ENCODE measurements at places on chromosomes 6 and 20. TPM values are rescaled to one million over a fixed set of nuclear protein-coding genes. Genes with fewer than 3 reads are reported as not detected.
A peak's percentile ranks its signal among the peaks of the same experiment; 100 is the strongest.

DNA sequence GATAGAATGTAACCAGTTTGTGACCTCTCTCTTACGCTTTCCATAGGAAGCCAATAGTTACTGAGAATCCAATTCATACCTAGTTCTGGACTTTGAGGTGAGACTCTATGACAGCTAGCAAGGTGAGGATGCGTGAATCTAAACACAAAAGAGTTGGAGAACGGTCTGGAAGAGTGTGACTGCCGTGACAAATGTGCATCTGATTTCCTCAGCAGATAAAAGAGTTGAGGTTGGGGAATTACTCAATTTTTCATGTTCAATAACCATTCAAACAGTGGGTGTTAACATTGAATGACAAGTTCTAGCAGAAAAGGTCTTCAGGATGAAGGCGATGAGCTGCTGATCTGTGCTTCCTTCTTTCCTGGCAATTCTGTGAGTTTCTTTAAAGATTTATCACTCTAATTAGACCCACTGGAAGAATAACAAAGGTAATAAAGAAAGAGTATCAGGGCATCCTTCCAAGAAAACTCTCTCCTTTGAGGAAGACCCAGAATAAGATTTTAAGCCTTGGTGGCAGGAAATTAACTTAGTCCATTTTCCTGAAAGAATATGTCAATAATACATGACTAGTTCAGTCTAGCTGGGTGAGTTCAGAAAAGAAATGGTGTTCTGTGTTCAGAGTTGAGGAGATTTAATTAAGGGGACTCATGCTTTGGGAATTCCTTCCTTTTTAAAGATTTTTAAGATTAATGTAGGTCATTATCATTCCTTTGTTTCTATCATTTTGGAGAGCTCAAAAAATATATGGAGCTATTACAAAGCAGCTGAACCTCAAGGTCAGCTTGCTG is 24.5 kb downstream of the KIF3B start:
- H3K4me3 ChIP-seq, result no peak overlapping the region
- H3K36me3 ChIP-seq, result no peaks in the 10 kb centered on the region
- H3K27me3 ChIP-seq, result no peaks in the 10 kb centered on the region

DNA sequence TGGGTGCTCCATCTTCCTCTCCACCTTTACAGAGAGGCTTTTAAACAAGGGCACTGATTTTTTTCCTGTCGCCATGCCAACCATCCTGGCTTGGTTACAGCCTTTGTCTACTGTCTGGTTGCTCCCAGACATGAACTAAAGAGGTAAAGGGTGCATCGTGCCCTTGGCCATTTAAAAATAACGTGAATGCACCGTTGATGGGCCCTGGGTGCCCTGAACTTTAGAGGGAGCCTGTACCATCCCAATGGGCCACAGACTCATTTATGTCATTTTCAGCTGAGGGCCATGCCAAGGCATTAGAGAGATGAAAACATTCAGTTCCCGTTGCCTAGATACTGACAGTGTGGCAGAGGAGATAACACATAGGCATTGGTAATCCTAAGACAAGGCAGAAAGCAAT is 23.3 kb downstream of the TMC2 start:
- H3K4me3 ChIP-seq, result no peak overlapping the region
- H3K27me3 ChIP-seq, result peaks cover 100% of the 10 kb centered on the region
- no peak for DNase-seq
- H3K36me3 ChIP-seq, result no peaks in the 10 kb centered on the region
- H3K4me1 ChIP-seq, result peaks cover 10% of the 10 kb centered on the region

The BPIFA1 gene
- not detected for total RNA-seq

The MUCL3 gene
- total RNA-seq, result not detected

DNA sequence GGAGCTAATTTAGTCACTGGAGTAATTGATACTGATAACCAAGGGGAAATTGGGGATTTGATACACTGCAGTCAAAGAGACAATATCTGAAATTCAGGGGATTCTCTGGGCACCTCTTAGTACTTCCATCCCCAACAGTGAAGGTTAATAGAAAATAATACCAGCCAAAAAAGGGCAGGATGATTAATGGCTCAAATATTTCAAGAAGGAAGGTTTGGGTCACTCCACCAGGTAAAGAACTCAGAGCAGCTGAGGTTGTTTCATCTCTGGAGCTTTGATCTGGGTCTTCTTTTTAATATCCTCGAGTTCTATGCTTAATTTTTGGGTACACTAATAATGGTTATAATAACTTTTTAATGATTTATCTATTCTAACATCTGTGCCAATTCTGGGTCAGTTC is 70.8 kb downstream of the CDKAL1 start:
- H3K27ac ChIP-seq, result no peak overlapping the region
- H3K27me3 ChIP-seq, result no peaks in the 10 kb centered on the region
- H3K4me3 ChIP-seq, result no peak overlapping the region
- no peak for DNase-seq

GRCh38 chr20:46117704-46118467 is at the start of gene CD40:
Gene CD40, plus strand, starts transcription at chr20:46118314. Its CDS starts 30 bp downstream, at chr20:46118344.
- H3K4me1 ChIP-seq, result peaks cover 56% of the 10 kb centered on the region
- DNase-seq, result peak; percentile 90
- no peaks in the 10 kb centered on the region for H3K27me3 ChIP-seq
- peaks cover 8% of the 10 kb centered on the region for H3K36me3 ChIP-seq

DNA sequence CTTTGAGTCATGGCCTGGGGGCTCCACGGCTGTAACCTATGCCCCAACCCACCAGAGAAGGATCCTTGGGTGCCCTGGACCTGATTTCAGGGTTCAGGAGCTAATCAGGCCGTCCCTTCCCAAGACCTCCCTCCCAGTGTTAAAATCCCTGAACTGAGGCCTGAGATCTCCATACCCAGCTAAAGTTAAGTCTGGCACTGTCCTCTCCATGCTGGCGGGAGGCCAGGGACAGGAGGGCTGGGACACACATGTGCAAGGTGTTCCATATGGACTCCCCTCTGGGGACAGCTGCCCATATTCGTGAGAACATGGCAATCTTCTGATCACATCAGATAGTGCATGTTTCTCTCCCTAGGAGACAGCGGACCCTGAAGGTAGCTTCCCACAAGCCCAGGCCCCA is 11.5 kb upstream of the TREML4 start:
- no peak overlapping the region for H3K27ac ChIP-seq
- H3K27me3 ChIP-seq, result peaks cover 40% of the 10 kb centered on the region
- H3K4me1 ChIP-seq, result no peaks in the 10 kb centered on the region

The SYNE1 gene
- 105 TPM for total RNA-seq

- H3K36me3 ChIP-seq, result no peaks in the 10 kb centered on the region
- DNase-seq, result no peak
- H3K4me1 ChIP-seq, result peaks cover 24% of the 10 kb centered on the region
- H3K4me3 ChIP-seq, result no peak overlapping the region
- peak overlapping the region; percentile 81 for H3K27ac ChIP-seq
- peaks cover 27% of the 10 kb centered on the region for H3K27me3 ChIP-seq
Measured at GRCh38 chr6:73565767-73566485, 45.1 kb upstream of the EEF1A1 start.

DNA sequence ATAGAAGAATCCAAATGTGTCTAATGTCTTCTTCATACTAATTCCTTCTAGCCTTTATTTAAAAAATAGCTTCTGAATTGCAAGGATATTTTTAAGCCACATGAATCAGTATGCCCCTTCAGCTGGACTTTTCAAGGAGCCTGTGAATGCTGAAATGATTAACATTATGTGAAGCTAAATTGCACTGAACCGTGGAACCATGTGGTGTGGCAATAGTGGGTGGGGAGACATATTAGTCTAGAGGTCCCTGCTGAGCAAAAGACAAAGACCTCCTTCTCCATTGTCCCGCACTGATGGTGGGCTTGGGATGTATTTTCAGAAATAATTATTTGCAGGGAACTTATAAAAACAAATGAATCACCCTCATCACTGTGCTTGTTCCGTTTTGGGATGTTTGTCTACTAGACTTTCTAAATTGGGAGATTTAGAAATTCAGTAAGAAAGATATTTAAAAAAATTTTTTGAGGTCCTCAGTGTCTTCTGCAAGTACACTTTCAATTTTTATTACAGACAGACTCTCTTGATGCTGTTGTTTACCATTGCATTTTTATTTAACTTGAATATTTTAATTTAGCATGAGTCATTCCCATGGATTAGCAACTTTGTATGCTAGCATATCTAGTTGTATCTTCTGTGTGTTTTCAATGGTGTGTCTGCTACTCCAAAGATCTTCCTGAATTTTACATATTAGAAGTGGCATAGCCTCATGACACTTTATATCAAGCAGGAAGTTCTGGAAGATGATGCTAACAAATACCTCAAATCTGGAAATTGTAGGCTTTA is 238.1 kb downstream of the LAMA2 start:
- peak overlapping the region; percentile 63 for H3K27ac ChIP-seq
- no peak for DNase-seq
- H3K27me3 ChIP-seq, result no peaks in the 10 kb centered on the region
- no peak overlapping the region for H3K4me3 ChIP-seq
- H3K36me3 ChIP-seq, result no peaks in the 10 kb centered on the region
- peaks cover 45% of the 10 kb centered on the region for H3K4me1 ChIP-seq

- H3K27me3 ChIP-seq, result peaks cover 8% of the 10 kb centered on the region
- DNase-seq, result no peak
- peak overlapping the region; percentile 82 for H3K4me3 ChIP-seq
- peaks cover 41% of the 10 kb centered on the region for H3K4me1 ChIP-seq
- peak overlapping the region; percentile 95 for H3K27ac ChIP-seq
Measured at GRCh38 chr6:42929821-42930360, 611 bp downstream of the CNPY3 start.

The MUC22 gene
- total RNA-seq, result 0.08 TPM

- peaks cover 15% of the 10 kb centered on the region for H3K4me1 ChIP-seq
- no peak overlapping the region for H3K27ac ChIP-seq
- H3K27me3 ChIP-seq, result no peaks in the 10 kb centered on the region
- H3K4me3 ChIP-seq, result no peak overlapping the region
Measured at GRCh38 chr6:93789532-93789931, 370.2 kb upstream of the EPHA7 start.

GRCh38 chr6:68639211-68639610 is 4.1 kb downstream of the ADGRB3 start:
- no peak for DNase-seq
- no peaks in the 10 kb centered on the region for H3K36me3 ChIP-seq
- H3K4me1 ChIP-seq, result peaks cover 25% of the 10 kb centered on the region
- H3K4me3 ChIP-seq, result peak overlapping the region; percentile 56
- H3K27me3 ChIP-seq, result peaks cover 64% of the 10 kb centered on the region
- H3K27ac ChIP-seq, result peak overlapping the region; percentile 75

The GJA10 gene
- not detected for total RNA-seq

The HCRTR2 gene
- total RNA-seq, result not detected

DNA sequence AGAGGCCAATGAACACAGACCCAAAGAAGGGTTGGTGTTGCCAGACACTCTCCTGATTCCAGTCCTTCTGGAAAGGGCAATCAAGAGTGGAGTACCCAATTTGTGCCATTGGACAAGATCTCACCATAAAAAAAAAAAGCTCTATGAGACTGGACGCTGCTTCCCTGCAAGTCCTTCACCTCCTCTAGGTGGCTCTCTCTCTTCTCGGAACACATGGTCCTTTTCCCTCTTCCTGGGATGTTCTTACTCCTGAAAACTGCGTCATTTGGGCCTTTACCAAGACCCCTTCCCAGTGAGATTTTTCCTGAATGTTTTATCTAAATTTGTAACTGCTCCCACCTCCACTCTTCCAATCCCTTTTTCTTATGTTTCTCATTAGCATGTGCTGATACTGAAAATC is 280.8 kb downstream of the FOXA2 start:
- no peaks in the 10 kb centered on the region for H3K4me1 ChIP-seq
- H3K36me3 ChIP-seq, result no peaks in the 10 kb centered on the region
- no peak overlapping the region for H3K4me3 ChIP-seq
- H3K27me3 ChIP-seq, result peaks cover 18% of the 10 kb centered on the region

- no peaks in the 10 kb centered on the region for H3K27me3 ChIP-seq
- no peak overlapping the region for H3K27ac ChIP-seq
- no peak for DNase-seq
Measured at GRCh38 chr6:68252632-68253031, 382.4 kb upstream of the ADGRB3 start.

The POLR3F gene
- total RNA-seq, result 8.4 TPM

DNA sequence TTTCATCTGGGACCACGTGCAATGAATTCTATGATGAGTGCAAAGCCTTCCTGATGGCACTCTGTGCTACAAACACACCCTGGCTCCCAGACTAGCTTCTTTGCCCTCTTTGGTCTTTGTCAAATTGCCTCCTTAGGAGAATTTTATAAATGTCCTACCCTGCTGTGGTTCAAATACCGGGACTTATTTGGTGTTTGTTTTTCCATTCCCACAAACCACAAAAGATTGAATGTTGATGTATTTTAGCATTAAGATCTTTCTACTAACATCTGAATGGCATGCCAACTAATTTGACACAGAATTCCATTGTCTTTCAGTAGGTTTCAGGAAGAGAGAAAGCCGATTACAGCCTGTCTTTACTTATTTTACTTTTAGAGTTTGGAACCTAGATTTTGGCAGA is 424.2 kb upstream of the SLC35B3 start:
- no peak for DNase-seq
- H3K4me3 ChIP-seq, result no peak overlapping the region
- H3K4me1 ChIP-seq, result peaks cover 8% of the 10 kb centered on the region
- H3K27ac ChIP-seq, result no peak overlapping the region

Data from left ventricle myocardium inferior (tissue), 1 donor.